ENCODE measurements at places on chromosomes 5 and 9.

GRCh38 chr5:157924931-157925729 is 66.2 kb upstream of the CLINT1 start:
- DNase-seq: no peak

- no peak for DNase-seq
These were observed 78.5 kb downstream of the ERP44 start for GRCh38 chr9:100020121-100020795.

- no peak for DNase-seq
These were observed 78.1 kb downstream of the SNCAIP start for GRCh38 chr5:122390154-122390553.

- DNase-seq: no peak
These were observed 37.3 kb upstream of the UBE2D2 start for GRCh38 chr5:139523635-139524445.

DNA sequence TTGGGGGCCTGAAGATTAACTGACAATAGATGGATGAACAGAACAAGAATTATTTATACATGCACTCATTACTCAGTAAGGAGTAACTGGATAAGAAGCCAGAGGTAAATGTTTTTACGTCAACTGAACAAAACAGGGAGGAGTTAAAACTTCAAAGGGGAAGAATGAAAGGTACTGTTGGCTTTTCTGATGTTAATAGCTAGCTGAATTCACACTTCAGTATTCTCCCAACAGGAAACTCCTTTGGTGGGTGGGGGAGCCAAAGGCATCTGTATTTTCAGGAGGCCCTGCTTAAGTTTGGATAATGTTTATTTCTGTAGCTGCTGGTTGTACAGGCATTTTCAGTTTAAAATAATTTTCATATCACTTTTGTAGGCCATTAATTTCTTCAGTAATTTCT is 23.2 kb upstream of the RFK start:
- no peak for DNase-seq

- no peak for DNase-seq
These were observed 6.0 kb upstream of the FXN start for GRCh38 chr9:69029535-69029934.

DNA sequence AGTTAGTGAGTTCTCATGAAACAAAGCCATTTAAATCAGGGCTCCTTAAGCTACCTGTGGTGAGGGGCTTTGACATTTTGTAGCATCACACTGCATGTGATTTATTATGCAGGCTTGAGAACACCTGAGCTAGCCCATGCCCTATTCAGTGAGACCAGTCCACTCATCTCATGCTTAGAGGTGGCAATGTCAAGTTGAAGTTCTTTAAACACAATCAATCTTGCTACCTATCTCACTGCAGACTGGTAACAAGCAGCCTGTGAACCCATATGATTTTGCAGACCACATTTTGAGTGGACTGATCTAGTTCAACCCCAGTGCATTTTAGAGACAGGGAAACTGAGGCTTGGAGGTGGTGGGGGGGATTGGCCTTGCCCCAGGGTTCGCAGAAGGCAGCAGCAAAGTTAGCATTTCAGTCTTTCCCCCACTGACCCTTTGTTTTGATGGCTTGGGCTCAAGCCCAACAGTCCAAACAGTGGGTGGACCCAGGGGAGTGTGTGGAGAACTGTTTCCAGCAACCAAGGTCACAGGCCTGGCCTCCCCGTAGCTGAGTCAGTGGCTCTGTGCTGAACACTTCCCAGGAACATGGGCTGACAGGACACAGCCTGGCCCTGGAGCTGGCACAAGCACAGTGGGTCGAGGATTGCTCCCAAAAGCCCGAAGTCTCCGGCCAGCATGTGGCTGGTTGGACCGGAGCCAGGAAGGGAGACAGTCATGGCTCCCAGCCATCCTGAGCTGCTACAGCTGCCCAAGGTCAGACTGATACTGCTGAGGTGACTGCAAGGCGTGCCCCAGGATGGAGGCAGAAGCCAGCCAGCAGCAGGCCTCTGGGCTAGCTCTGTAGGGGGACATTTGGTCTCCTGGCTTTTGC is 95.3 kb downstream of the RGS3 start:
- peak; percentile 56 for DNase-seq

GRCh38 chr5:172502969-172503368 is 48.6 kb upstream of the SH3PXD2B start:
- DNase-seq: peak; percentile 15

GRCh38 chr5:98776066-98776705 is 2.7 kb downstream of the RGMB start:
- DNase-seq: no peak

GRCh38 chr5:104821606-104822005 is 1259.0 kb upstream of the NUDT12 start:
- DNase-seq: no peak

DNA sequence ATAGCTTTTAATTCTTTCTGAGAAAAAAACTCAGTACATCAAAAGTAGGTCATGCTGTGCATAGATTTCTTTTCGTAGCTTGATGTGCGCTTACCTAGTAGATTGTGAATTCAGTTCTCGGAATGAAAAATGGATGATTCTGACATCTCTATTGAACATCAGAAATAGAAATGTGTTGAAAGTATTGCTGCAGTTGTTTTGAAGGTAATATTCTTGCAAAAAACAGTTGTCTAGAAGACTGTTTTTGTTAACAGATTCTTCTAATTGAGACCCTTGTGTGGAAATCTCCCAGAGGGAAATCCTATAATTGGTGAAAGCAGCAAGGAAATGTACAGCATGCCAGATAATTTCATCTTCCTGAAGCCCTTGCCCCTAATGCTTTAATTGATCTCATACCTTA is 54.5 kb downstream of the MACIR start:
- DNase-seq: no peak

GRCh38 chr5:76716456-76717157 is 681 bp downstream of the F2R start:
- DNase-seq: peak; percentile 33

GRCh38 chr5:125367702-125368101 is 621.3 kb upstream of the ZNF608 start:
- DNase-seq: no peak

- DNase-seq: no peak
These were observed 149.3 kb downstream of the GNAQ start for GRCh38 chr9:77882294-77882693.

- DNase-seq: no peak
These were observed 154.5 kb downstream of the NR3C1 start for GRCh38 chr5:143248822-143249579.

DNA sequence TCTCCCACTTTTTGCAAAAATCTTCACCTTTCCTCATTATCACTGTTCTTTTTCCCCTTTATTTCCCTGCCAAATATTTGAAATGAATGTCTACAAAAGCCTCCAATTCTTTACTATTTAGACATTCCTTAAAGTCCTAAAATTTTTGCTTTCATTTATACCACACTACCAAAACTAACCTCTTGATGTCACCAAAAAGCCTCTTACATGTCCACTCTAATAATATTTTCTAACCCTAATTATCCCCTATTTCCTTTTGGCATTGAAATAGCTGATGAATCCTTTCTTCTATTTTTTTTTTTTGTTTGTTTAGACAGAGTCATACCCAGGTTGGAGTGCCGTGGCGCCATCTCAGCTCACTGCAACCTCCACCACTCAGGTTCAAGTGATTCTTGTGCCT is 32.3 kb upstream of the NRG2 start:
- DNase-seq: no peak

GRCh38 chr5:36367524-36367923 is 65.8 kb upstream of the RANBP3L start:
- no peak for DNase-seq

GRCh38 chr9:95116002-95116807 is 201.3 kb downstream of the FANCC start:
- no peak for DNase-seq

DNA sequence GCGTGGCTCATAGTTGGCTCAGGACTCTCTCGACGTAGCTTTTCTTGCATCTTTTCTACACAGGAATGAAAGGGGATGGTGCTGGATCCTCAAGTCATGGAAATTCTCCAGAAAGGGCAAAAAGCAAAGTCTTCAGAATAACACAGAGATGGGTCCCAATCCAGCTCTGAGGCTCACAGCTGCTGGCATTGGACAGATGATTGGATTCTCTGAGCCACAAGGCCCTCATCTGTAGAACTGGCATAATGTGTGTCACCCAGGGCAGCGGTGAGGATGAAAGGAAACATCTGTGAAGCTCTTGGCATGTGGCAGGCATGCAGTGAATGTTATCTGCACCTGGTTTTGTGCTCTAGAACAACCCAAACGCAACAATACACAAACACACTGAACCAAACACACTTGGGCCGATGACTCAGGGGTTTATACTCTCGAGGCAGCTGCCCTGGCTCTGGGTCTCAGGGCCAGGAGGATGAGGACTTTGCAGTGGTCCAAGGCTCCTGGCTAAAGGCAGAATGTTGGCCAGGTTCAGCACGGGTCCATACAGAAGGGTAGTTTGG is 64.0 kb upstream of the UBTD2 start:
- DNase-seq: no peak

- no peak for DNase-seq
These were observed 606.6 kb downstream of the PRELID2 start for GRCh38 chr5:145228564-145228963.

- DNase-seq: no peak
These were observed 636.1 kb upstream of the KLF4 start for GRCh38 chr9:108125625-108126024.

GRCh38 chr5:4097199-4097598 is 501.6 kb downstream of the IRX1 start:
- no peak for DNase-seq

DNA sequence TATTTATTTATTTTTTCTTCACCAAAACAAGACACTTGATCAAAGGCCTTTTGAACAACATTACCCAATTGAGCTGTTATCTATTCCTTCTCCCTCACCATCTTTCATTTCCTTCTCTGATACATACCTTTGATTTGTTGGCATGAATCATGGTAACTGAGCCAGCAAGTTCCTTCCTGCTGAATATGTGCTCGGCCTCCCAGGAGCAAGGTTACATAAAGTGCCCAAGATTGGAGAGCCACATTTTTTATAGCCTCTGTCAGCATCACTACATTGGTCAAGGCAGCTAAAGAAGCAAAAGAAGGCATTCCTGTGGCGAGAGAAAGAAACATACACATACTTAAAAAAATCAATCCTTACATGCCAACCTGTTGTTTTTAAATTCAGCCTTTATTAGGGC is 369.6 kb downstream of the CYLC2 start:
- DNase-seq: no peak

DNA sequence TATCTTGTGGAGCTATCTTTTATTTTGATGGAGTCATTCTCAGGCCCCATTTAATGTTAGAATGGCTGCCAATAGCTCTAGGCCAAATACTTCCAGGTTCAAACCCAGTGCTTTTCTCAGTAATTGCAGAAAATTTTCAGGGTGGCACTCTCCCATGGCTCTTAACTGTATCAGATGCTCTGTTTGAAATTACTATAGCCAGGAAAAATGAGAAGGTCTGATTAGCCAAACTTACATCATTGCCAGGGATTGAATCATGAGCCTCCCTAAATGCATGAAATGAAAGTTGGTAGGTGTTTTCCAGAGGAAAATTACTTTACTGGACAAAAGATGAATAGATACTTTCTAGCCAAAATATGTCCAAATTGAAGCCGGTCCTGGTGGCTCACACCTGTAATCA is 404.8 kb downstream of the MAT2B start:
- DNase-seq: no peak

DNA sequence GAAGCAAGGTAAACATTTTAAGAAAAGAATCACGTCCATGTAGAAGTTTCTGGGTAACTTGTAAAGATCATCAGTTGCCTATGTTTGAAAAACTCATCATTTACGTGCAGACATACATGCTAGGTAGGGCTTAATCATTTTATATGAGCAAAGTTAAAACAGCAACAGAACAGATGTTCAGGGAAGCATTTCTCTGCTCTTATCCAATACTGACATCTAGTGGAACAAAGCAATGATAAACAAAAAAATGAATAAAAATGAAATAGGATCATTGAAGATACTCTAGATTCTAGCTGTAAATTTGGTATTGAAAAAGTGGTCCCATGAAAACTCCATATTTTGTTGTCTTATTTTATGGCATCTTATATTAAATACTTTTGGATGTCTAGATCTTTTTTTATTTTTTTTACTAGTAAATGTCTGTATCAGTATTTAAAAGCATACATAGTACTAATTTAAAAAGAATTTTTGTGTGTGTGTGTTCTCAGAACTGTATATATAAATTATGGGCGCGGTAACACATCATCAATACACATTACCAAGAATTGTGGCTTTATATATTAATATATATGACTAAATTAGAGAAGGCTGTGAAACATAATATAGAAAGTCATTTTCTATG is 1050.2 kb downstream of the CDH12 start:
- DNase-seq: no peak

DNA sequence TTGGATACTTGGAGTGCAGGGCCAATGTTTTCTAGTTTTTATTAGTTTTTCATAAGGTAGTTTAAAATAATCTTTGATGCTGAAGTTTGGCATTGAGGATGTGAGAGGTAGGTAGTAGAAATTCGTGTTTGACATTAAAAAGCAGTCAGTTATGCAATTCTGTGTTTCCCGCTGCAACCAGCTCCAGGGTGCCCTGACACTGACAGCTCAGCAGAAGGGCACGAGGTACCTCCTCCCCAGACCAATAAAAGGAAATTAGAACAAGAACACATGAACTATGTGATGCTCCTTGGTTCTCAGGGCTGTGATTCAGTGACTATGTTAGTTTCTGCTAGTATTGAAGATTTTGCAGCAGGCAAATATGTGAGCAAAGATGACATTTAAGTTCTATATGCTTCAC is 40.2 kb downstream of the NSUN2 start:
- DNase-seq: no peak

DNA sequence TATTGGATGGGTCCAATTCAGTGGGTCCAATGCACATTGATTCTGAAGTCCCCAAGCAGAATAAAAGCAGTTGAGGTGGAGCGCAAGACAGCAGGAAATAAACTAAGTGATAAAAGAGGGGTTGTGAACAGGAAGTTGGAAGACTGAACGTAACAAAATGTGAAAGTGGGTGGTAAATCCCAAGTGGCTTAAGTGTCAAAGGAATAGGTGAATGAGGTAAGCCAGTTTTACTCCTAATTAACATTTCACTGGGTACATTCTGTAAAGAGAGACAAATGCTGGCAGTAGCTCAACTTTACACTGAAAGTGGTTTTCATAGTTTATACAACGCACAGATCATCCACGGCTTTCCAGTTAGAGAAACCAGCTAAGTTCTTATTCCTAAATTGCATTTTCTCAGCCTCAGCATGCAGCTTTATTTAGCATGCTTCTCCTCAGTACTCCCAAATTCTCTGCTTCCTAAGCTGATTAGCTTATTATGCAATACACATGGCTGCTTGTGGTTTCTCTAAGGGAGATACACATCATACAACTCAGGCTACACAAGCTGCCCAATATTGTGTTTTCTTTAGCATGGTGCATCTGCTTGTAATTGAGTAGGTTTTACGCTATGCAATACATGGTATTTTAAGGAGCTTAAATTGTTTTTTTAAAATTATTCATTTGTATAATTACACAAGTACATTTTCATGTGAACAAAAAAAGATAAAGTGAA is 34.2 kb upstream of the HSD17B4 start:
- no peak for DNase-seq

- DNase-seq: no peak
These were observed 18.8 kb downstream of the FTMT start for GRCh38 chr5:121870489-121870888.
